ENCODE measurements at places on chromosomes 12 and 14.
A peak's percentile ranks its signal among the peaks of the same experiment; 100 is the strongest.

- no peak for DNase-seq
These were observed 348.9 kb downstream of the FLRT2 start for GRCh38 chr14:85878874-85879273.

- DNase-seq: no peak
These were observed 132.2 kb downstream of the MON2 start for GRCh38 chr12:62598846-62599245.

- no peak for DNase-seq
These were observed 122.1 kb downstream of the SOX5 start for GRCh38 chr12:23827353-23827752.

- peak; percentile 44 for DNase-seq
These were observed at the start of gene CHGA for GRCh38 chr14:92922883-92923743. CHGA (plus strand) TSS chr14:92923150; CDS start chr14:92923360, 210 bp downstream.

DNA sequence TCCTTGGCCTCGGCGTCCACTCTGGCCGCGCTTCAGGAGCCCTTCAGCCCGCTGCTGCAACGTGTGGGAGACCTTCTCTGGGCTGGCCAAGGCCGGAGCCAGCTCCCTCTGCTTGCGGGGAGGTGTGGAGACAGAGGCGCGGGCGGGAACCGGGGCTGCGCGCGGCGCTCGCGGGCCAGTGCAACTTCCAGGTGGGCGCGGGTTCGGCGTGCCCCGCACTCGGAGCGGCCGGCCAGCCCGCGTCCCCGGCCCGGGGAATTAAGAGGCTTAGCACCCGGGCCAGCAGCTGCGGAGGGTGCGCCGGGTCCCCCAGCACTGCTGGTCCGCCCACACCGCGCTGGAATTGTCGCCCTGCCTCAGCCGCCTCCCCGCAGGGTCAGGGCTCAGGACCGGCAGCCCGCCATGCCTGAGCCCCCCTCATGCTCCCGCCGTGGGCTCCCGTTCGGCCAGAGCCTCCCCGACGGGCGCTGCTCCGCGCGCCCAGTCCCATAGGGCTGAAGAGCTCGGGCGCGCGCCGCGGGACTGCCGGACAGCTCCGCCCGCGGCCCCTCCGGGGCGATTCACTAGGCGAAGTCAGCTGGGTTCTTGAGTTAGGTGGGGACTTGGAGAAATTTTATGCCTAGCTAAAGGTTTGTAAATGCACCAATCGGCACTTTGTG, 673.9 kb downstream of the SLC16A7 start:
- no peak for DNase-seq

DNA sequence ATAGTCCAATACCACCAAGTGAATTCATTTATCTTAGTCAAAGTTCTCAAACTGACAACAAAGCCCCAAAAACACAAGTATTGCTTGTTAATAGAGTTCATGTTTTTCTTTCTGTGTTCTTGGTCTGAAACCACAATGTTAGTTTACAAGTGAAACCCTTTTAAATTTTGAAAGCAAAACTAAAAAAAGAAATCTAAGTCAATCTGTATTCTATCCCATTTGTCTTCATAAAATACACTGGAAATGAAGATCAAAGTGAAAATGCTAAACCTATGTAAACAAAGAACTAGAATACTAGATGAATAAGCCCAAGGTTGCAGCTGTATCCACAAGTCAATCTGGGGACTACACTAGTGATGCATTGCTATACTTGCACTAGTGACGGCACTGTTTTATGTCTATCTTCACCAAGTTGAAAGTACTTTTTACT, 10.4 kb downstream of the MAP4K5 start:
- DNase-seq: peak; percentile 69

GRCh38 chr12:6294156-6295093, 16.1 kb upstream of the PLEKHG6 start:
- no peak for DNase-seq

- no peak for DNase-seq
These were observed 29.7 kb downstream of the EML1 start for GRCh38 chr14:99822800-99823455.

- DNase-seq: no peak
These were observed 11.7 kb downstream of the COCH start for GRCh38 chr14:30885840-30886740.

GRCh38 chr12:88273875-88274274, 131.8 kb downstream of the TMTC3 start:
- no peak for DNase-seq

DNA sequence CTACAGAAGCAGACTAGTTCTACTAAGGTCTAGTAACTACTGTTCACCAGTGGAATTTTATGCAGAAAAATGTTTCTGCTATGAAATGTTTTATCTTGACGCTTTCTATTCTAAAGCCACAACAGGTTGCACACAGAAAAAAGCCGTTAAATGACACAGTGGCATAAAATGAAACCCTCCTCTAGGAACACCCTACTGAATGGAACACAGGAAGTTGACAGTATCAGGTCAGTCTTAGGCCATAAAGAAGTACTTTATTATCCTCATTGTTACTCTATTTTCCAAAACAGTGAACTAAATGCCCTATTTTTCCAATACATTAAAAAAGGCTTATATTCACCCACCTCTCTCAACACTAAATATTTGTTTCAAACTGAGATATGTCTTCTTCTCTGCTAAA, 21.9 kb downstream of the EPS8 start:
- no peak for DNase-seq

DNA sequence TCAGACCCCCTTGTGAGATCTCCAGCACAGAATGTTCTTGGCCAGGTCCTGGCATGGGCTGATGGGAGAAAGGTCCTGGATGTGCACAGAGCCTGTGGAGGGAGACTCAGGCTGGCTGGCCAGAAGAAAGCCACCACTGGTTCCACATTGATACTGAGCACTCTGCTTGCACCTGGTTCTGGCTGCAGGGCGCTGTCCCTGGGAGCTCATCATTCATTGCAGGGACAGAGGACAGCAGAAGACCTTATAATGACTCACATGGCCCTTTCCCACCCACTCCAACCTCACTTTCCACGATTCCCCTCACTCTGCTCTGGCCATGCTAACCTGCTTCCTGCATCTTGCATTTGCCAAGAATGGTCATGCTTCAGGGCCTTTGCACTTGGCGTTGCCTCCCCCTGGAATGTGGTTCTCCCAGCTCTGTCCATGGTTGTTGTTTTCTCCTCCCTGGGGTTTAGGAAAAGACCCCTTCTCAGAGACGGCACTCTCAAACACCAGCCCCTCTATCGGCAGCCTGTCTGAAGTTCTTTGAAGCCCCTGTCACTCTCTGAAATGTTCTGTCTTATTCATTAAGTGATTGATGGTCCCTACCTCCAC, 10.3 kb downstream of the KRT7 start:
- DNase-seq: no peak

- no peak for DNase-seq
These were observed 360.8 kb downstream of the PAWR start for GRCh38 chr12:79329933-79330332.

DNA sequence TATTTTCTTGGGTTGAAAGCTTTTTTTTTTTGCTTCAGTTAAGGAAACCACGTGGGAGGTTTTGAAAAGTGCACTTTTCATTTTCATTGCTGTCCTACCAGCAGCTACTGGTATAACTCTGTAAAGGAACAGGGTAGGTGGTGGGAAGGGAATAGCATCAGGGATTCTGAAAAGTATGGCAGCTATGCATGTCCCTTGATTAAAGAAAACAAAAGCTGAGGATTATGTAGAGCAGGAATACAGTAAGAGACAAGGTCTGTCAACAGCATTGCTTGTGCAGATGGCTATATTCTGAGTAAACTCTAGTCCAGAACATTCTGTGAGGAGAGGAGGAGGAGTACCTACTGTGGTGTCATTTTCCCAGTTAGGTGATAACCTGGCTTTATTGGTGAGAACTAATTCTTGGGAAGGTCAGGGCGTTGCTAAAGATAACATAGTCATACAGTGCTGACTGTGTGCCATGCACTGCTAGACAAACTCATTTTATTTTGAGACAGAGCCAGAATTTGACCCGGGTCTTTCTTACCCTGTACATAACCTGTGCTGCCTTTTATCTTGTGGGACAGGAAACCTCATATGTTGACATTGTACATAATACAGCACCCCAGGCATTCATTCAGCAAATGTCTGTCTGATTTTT, 80.3 kb upstream of the TRAF3 start:
- no peak for DNase-seq
